Left ventricle myocardium inferior (tissue), 1 donor: ENCODE measurements at places on chromosomes 5 and 9.

DNA sequence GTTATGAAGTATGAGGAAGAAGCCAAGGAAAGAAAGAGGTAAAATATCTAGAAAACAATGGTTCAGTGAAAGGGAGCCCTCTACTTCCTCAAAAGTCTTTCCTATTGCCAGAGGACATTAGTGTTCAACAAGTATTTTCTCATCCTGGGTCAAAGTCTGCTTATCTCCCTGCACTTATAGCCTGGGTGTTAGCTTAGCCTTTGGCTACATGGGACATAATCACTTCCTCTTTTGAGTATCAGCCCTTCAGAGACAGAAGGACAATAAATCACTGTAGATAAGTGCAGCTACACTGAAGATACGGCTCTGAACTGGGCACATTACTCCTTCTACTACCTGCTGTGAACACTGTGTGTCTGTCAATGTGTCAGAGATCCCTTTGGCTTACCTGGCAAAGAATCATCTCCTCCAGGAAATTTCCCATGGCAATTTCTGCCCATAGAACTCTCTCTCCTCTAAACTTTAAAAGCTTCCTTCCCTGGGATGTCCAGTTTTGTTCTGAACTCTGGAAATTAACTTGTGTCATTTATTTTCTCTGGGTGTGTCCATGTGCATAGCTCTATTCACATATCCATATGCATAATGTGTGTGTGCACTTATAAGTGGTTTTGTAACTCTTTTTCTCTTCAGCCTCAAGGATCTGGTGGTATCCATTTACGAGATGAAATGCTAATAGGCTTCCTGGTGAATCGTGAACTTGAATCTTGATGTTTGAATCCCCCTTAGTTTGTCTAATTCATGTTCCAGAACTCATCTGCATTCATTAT is 30.0 kb upstream of the RECK start:
- H3K36me3 ChIP-seq: peaks cover 6% of the 10 kb centered on the region
- DNase-seq: no peak
- peaks cover 7% of the 10 kb centered on the region for H3K4me1 ChIP-seq
- no peak overlapping the region for H3K4me3 ChIP-seq
- H3K27ac ChIP-seq: no peak overlapping the region

DNA sequence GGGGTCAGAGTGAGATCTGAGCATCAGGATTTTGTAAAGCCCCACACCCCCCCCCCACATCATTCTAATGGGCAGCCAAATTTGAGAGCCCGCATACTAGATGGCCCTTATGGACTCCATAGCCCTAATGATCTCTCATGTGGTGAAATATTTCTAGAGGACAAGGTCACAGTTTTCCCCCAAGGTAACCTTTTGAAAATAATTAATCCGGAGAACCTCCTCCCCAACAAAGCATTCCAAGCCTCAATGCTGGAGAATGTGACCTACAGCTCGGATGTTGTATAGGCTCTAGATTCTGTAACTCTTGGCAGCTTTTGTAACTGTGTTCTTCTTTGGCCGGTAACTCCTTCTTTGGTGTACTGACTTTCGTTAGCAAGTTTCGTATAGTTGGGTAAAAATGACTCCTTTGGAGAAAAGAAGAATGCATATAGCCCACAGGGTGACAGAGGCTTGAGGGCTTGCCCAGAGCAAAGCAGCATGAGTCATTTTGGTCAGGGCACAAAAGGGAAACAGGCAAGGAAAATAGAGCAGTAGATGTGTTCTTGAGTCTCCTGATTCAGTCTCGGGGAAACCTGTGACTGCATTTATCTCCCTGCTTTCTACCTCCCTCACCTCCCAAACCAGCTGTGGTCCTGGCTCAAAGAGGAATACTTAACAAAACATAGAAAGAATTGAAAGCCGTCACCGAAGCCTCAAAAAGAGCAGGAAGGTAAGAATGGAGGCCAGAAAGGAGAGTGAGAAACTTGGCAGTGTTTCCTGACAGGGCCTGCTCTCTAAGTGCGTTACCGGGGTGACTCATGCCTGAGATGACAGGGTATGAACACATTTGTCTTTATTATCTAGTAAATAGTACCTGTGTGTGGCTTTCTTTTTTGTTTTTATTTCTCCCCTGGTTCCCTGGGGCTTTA is 6.6 kb upstream of the XPA start:
- no peak overlapping the region for H3K27ac ChIP-seq
- H3K27me3 ChIP-seq: peaks cover 9% of the 10 kb centered on the region
- no peaks in the 10 kb centered on the region for H3K4me1 ChIP-seq
- no peak overlapping the region for H3K4me3 ChIP-seq
- H3K36me3 ChIP-seq: no peaks in the 10 kb centered on the region

DNA sequence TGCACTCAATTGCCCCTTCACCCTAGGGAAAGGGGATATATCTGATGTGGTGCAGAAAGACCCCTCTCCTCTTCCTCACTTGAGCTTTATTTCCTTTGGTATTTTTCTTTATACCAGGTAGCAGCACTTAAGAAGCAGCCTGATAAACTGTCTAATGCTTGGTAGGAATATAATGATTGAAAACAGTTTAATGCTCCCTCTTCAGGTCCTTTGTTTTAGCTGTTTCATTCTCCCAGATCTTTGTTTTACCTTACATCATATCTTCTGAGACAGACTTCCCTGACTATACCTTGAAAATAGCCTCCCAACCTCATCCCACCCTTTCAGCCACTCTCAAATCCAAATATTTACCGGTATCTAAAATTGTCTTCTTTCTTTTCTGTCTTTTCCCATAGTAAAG is 87.9 kb downstream of the NUDT12 start:
- no peak for DNase-seq
- H3K36me3 ChIP-seq: no peaks in the 10 kb centered on the region

- H3K4me3 ChIP-seq: no peak overlapping the region
- DNase-seq: no peak
- H3K36me3 ChIP-seq: no peaks in the 10 kb centered on the region
- H3K4me1 ChIP-seq: peaks cover 3% of the 10 kb centered on the region
- H3K27ac ChIP-seq: no peak overlapping the region
- no peaks in the 10 kb centered on the region for H3K27me3 ChIP-seq
Measured at GRCh38 chr5:171648279-171649074, 137.1 kb upstream of the SMIM23 start.

DNA sequence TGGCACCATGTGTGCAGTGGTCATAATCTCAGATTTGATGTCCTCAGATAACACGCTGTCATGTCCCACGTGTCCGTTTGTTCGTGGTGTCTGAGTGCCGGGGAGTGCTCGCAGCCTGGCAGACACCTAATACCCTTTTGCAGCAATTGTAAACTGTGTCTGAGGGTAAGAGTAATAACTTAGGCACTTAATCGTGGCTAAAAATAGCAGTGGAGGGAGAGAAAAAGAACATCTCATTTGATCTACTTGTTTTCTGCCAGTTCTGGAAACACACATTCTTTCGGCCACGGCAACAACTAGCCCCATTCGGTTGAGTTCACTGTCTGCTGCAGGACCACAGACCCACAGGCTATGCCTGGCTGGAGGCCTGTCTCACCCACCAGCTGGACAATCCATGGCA is 16.5 kb downstream of the ADCY2 start:
- peaks cover 16% of the 10 kb centered on the region for H3K27me3 ChIP-seq
- no peaks in the 10 kb centered on the region for H3K4me1 ChIP-seq
- no peaks in the 10 kb centered on the region for H3K36me3 ChIP-seq
- DNase-seq: no peak
- no peak overlapping the region for H3K4me3 ChIP-seq

- peak overlapping the region; percentile 2 for H3K27ac ChIP-seq
- no peaks in the 10 kb centered on the region for H3K27me3 ChIP-seq
- no peak overlapping the region for H3K4me3 ChIP-seq
- DNase-seq: no peak
Measured at GRCh38 chr5:113083481-113083880, 106.9 kb downstream of the DCP2 start.

DNA sequence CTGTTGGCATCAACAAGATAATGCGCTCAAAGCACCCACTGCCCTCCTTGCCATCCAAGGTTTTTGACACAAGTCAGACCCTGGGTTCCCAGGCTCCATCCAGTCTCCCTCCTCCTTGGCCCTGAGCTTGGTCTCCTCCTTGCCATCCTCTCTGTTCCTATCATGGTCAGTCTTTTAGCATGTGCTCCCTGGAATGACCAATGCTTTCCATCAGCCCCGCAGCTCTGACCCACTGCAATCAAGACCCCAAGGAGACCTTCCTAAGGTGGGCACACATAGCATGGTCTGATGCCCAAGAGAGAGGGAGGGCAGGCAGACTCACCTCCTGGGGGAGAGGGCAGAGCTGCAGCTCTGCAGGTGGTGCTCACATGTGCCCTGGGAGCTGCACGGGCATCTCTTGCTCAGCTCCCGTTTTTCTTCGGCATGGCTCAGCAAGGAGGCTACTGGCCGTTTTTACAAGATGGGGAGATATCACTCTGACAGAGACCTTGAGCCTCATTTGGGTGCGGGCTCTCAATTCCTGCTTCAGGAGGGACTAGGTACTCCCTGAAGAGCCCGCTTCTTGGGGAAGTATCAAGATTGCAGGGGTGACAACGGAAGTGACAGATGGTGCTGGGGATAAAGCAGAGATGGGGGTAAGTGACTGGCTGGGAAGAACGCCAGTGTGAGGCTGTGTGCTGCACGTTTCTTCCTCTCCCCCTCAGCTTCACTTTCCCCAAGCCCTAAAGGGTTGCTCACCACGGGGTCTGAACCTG is 3.3 kb downstream of the SEPTIN8 start:
- H3K27ac ChIP-seq: peak overlapping the region; percentile 90
- DNase-seq: no peak
- H3K4me3 ChIP-seq: no peak overlapping the region
- no peaks in the 10 kb centered on the region for H3K36me3 ChIP-seq
- H3K4me1 ChIP-seq: peaks cover 88% of the 10 kb centered on the region

GRCh38 chr5:59061377-59061776 is 478.5 kb downstream of the RAB3C start:
- H3K36me3 ChIP-seq: peaks cover 3% of the 10 kb centered on the region
- no peaks in the 10 kb centered on the region for H3K27me3 ChIP-seq
- no peak overlapping the region for H3K27ac ChIP-seq

DNA sequence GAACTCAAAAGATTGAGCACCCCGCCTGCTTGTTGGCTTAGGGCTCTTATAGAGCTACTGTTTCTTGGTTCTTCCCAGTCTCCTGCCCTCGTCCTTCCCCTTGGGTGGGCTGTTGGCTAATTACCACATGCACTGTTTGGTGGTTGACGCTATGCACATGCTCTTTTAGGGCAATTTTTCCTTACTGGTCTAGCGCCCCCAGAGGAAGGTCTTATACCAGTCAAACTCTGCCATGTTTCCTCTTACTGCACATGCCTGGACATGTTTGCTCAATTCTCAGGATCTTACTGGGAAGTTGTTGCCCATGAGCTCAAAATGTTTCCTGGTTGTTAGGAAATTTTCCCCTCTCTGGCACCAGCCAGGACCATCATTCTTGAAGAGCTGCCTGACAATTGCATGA is 101.9 kb downstream of the SLC28A3 start:
- no peak overlapping the region for H3K4me3 ChIP-seq
- no peaks in the 10 kb centered on the region for H3K36me3 ChIP-seq
- H3K27me3 ChIP-seq: no peaks in the 10 kb centered on the region
- H3K4me1 ChIP-seq: no peaks in the 10 kb centered on the region

GRCh38 chr5:174532455-174533453 is 191.6 kb upstream of the MSX2 start:
- H3K27me3 ChIP-seq: peaks cover 62% of the 10 kb centered on the region
- peak; percentile 58 for DNase-seq
- H3K36me3 ChIP-seq: no peaks in the 10 kb centered on the region
- no peak overlapping the region for H3K27ac ChIP-seq
- peaks cover 6% of the 10 kb centered on the region for H3K4me1 ChIP-seq

DNA sequence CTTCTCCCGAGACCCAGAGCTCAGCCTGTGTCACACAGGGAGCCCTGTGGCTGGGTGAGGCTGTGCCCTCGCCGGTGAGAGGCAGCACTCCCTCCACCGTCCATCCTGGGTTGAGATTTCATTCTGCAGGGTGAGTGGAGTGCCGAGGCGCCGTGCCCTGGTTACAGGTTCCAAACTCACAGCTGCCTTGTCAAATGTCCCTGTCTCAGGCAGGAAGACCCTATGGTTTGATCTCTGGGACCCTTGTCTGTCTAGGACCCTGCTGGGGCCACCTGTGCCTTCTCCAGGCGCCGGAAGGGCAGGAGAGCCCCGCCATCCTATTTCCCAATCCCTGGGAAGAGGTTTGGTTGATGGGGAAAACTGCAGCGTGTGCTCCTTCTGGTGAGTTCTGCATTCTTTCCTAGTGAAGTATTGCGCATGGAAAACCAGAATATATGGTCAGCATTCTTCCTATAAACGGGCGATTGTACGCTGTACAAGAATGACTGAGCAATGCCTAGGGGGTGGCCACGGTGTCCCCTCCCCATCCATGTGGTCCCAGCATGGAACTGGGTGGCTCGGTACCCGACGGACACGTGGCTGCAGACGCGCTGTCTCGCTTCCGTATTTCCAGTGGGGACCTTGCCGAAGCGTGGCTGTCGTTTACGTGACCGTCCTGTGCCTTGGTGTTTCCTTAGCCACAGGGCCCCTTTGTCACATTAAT is 95.9 kb upstream of the COL5A1 start:
- H3K4me3 ChIP-seq: peak overlapping the region; percentile 4
- peak; percentile 16 for DNase-seq
- peak overlapping the region; percentile 72 for H3K27ac ChIP-seq
- no peaks in the 10 kb centered on the region for H3K36me3 ChIP-seq
- peaks cover 15% of the 10 kb centered on the region for H3K4me1 ChIP-seq

DNA sequence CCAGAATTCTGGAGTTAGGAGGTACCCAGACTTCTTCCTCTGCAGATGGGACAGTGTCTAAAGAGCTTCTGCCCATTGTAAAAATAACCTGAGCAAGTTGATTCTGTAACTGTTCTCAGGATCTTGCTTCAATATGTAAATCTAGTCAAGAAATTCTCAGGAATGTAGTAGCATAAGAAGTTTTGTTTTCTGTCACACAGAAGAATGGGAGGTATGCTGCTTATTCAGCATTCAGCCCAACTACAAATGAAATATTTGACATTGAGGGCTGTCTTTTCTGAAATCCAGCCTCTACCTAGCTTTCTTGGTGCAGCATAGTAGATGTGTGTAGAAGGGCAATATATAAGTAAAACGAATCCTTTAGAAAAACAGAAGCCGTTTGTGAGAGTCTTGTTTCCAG is 13.8 kb downstream of the MACIR start:
- H3K4me3 ChIP-seq: no peak overlapping the region
- H3K4me1 ChIP-seq: peaks cover 34% of the 10 kb centered on the region
- H3K27me3 ChIP-seq: no peaks in the 10 kb centered on the region
- H3K36me3 ChIP-seq: peaks cover 13% of the 10 kb centered on the region
- DNase-seq: no peak

DNA sequence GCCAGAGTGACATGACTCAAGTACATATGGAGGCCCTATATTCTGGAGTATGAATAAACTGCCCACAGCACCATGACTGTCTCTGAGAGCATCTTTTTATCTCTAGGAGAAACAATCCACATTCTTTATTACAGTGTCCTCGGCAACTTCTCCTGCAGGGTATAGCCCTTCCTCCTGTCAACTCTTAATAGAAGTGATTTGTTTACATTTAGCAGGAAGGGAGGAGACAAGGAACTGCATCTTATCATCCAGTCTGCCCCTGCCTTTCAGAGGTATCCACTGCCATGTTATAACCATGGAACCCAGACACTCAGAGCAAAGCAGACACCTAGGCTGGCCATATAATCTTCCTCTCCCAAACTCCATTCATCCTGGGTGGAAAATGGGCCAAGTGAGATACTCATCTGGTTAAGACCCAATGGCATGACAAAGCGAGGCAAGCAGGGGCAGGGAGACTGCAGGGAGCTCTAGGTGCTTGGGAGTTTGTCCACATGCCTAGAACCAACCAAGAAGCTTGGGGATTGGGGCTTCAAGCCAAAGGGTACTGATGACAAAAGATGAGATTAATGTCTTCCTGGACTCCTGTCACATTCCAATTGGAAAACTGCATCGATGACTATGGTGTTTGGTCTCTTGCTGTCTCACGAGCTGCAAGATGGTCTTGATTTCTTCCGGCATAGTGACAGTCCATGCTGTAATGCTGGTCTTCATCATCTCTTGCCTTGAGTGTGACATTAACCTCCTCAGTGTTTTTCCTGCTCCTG is 620.5 kb upstream of the KLF4 start:
- no peaks in the 10 kb centered on the region for H3K4me1 ChIP-seq
- DNase-seq: no peak
- no peak overlapping the region for H3K4me3 ChIP-seq
- no peaks in the 10 kb centered on the region for H3K27me3 ChIP-seq
- no peak overlapping the region for H3K27ac ChIP-seq
